ENCODE measurements at places on chromosomes 2 and 18.

DNA sequence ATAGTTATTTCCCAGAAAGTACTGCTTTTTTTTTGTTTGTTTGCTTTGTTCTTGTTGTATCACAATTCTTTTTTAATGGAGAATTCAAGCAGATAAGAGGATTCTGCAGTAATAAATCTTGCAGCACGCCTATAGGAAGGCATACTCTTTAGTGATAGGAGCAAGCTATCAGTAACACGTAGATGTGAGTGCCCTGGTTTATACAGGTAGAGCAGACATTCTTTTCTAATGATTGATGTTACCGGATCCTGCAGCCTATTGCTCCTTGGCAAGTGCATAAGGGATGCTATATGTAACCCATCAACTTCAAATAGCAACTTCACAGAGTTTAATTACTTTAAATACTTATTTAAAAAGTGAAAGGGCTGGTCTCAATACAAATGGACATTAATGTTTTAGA, 834.2 kb upstream of the GCFC2 start:
- no peak for DNase-seq

GRCh38 chr2:181178130-181178529, 197.7 kb downstream of the UBE2E3 start:
- no peak for DNase-seq

DNA sequence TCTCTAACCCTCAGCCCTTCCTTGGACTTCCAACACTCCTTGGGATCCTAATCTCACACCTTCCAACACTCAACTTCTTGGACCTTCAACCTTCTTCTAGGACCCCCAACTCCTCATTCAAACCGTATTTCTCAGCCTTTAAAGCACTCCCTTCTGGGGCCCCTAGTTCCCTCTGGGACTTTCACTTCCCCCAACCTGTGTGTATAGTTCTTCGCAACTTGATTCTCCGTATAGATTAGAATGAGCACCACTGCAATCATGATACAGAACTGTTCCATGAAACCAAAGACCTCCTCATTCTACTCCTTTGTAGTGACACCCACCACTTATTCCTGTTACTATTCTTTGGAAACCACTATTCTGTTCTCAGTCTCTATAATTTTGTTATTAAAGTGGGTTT, 62.0 kb upstream of the NFU1 start:
- DNase-seq = no peak

DNA sequence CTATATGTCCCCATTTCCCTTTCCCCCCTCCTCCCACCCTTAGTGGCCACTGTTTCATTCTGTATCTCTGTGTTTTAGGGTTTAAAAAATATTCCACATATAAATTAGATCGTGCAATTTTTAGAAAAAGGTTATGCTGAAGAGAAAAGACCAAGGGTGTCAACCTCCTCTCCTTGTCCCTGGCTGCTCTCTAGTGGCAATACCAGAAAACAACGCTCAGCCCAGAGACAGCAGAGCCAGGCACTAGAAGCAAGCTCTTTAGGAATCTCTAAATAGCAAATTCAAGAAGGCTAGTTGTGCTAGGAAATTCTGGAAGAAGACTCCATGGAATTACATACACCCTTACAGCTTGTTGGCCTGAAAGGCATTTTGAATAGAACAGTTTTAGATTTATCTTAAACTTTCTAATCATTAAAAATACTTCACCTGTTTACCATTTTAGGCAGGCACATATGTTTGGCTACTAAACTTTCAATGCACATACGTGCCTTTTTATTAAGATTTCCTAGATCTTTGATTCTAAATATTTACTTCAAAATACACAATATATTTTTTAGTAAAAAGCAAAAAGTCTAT, 35.1 kb upstream of the RASGRP3 start:
- peak; percentile 52 for DNase-seq

GRCh38 chr2:98134172-98135005, 47.4 kb downstream of the VWA3B start:
- peak; percentile 47 for DNase-seq

- DNase-seq = no peak
Measured at GRCh38 chr2:43125090-43125998, 101.1 kb downstream of the ZFP36L2 start.

DNA sequence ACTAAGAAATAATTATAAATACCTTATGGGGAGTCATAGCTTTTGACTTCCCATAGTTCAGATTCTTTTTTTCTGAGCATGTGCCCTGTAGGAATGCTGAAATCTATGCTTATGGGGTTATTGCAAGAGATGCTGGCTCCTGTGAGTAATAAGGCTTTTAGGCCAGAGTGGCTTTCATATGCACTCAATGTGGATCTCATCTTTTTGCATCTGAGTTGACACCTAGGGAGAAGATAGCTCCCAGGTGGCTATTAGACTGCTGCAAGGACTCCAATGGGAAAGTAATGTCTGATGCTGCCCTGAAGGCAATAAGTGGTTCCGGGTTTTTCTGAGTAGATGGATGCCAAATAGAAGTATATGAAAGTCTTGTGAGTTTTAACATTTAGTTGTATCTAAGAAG, 21.0 kb downstream of the DNAH6 start:
- DNase-seq = no peak

DNA sequence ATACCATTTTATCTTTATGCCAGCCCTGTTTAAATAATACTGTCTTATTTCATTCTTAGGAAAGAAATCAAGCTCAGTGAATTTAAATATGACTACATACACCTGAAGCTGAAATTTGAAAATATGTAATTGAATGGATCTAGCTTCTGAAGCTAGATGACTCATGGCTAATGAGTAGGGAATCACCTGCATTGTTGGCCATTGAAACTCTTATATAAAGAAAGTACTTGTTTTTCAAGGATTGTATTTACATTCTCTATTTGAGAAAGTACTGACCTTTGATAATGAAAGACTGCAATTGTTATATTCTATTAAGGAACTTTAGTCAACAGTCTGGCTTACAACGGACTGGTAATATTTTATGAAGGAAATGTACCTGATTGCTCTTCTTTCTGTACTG, 346.7 kb upstream of the LRATD1 start:
- DNase-seq = no peak

GRCh38 chr2:10535703-10536102, 87.6 kb upstream of the ODC1 start:
- no peak for DNase-seq

- DNase-seq = no peak
Measured at GRCh38 chr18:31056296-31056695, 13.8 kb upstream of the DSC3 start.

Data from NT2/D1 (cell line).